ENCODE measurements at places on chromosomes 2 and 18. TPM values are rescaled to one million over a fixed set of nuclear protein-coding genes. Genes with fewer than 3 reads are reported as not detected.

- DNase-seq = no peak
These were observed 308.6 kb upstream of the TNP1 start for GRCh38 chr2:217168496-217168895.

HOXD9 gene
- total RNA-seq = not detected

GRCh38 chr18:6221602-6222014, 193.1 kb downstream of the L3MBTL4 start:
- DNase-seq = no peak

GRCh38 chr2:109448207-109448606, 165.6 kb downstream of the SEPTIN10 start:
- no peak for DNase-seq

GRCh38 chr2:113240150-113240914, 38.4 kb downstream of the PAX8 start:
- DNase-seq = no peak

- no peak for DNase-seq
These were observed 154.4 kb upstream of the SALL3 start for GRCh38 chr18:78825168-78825567.

DNA sequence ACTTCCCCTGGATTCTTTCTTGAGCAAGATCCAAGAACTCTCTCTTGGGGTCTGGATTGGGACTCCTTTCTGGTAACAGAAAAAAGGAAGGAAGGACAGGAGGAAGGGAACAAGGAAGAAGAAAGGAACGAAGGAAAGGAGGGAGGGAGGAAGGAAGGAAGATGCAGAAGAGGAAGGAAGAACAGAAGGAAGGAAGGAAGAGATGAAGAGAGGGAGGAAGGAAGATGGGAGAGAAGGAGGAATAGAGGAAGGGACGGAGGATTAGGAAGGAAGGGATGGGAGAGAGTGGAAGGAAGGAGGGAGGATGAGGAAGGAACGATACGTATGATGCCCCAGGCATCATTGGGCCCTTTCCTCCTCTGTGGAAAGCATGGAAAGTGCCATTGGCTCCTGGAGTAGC, 58.6 kb downstream of the CYP26B1 start:
- no peak for DNase-seq

- no peak for DNase-seq
These were observed 356.2 kb upstream of the SMIM21 start for GRCh38 chr18:75783566-75784281.

GRCh38 chr2:41878056-41878455, 169.8 kb upstream of the PKDCC start:
- no peak for DNase-seq

GRCh38 chr2:213001297-213001910, 150.0 kb downstream of the IKZF2 start:
- DNase-seq = no peak

TUBA4B gene
- not detected for total RNA-seq

AGXT gene
- total RNA-seq = not detected

GRCh38 chr2:124698979-124699565, 674.0 kb downstream of the CNTNAP5 start:
- DNase-seq = no peak

DNA sequence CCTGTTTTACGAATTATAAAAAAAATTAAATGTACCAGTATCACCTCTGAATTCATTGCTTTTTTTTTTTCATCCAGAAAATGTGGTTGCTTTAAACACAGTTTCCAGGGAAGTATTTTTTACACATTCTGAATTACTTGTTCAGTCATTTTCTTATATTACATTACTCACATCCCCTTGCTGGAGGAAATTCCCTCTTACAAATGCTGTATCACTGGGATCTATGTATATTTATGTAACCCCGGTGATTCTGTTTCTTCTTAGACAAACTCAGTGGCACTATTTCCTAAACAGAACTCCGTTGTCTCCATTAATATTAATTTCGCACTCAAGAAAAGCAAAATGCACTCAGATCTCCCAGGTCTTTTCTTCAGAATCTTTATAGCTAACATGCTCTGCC, 1078.5 kb upstream of the ZEB2 start:
- DNase-seq = no peak

GTF2A1L gene
- total RNA-seq = not detected

DNA sequence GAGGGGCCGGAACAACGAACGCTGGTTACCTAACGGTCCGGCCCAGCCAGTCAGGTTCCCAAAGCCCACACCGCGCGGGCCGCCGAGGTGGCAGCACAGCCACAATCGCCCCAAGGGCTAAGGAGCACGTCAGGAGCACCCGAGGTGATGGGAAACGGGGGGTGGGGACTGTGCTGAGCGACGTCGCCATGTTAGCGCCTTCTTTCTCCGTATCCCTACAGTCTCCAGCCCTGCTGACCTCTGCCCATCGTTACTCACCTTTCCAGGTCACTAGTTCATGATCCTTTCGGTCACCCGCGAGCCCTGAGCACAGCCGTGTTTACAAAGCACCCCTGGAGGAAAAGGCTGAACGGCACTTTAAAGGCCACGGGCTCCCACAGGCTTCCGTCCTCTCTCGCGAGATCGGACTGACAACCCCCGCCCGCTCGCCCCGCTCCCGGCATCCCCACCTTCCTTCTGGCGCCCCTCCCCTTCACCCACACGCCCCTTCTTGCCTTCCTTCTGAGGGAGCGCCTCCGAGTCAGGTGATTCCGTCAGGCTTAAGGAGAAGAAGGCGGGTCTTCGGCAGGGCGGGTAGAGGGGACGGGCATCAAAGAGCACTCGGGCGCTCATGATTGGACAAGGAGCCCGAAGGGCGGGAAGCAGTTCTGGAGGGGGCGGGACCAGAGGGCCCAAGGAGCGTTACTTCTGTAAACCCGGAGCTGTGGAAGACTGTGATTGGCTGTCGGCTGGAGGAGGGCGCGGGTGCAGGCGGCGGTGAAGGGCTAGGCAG, at the start of gene ATF2:
Gene ATF2, minus strand, starts transcription at position 412 of the 772 bp plus-strand sequence. CDS start 31,760 bp downstream, outside the sequence.
- peak; percentile 92 for DNase-seq

DNA sequence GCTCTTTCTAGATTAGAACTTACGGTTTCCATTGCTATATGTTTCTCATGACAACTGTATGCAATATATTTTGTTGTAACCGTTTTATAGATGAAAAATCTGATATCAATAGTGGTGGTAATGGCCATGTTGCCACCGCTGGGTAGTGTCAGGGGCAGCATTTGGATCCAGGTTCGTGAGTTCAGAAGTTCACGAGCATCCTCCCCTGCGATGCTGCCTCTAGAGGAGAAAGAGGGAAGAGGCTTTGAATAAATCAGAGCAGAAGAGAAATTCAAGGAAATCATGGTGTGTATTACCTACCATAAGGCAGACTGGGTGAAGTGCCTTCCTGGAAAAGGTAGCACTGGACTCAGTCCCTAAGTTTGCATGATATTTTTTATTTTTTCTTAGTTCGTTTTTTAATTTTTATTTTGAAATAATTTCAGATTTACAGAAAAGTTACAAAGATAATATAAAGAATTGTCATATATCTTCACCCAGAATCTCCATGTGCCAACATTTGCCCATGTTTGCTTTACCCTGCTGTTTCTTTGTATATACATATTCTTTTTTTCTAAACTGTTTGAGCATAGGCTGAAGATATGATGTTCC, 3.3 kb upstream of the ZBTB7C start:
- no peak for DNase-seq
